ENCODE measurements at places on chromosomes 6 and 20.

DNA sequence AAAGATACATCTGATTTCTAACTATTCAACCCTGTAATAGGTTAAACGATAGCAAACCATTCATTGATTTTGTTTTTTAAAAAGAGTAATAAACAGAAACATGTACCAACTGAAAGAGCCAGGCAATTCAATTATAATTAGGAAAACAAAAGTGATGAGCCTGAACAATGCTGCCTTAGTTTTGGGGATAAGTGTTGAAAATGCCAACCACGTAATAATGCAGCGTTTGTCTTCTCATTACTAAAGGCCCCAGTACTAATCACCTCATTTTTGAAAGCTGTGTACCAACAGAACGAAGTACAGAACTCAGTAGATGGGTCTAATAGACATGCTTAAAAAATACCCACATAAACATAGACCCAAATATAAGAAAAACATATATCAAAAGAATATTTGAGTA is 663.6 kb upstream of the CHD6 start:
- DNase-seq: no peak

DNA sequence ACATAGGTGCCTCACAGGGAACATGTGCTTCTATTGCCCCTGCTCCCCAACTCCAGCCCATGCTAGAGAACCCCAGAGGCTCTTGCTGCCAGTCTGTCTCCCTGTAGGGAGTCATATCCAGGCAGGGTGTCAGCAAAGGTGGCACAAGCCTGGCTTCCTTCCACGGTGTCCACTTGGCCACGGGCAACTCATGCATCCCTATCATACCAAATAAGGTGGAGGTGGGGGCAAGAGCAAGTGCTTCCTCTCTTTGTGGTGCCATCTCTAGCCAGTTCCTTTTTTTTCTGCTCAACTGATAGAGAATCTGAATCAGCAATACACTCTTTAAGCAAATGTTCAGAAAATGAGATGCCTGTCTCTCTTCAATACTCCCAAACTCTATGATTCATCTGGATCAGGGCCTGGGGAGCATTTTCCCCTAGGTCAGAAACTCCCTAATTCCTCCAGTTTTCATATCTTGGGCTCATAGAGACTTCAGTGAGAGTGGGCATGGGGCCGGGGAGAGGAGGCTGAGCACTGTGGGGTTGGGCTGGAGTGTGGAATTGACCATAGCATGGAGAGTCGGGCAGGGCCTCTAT is 105.1 kb upstream of the GPR6 start:
- no peak for DNase-seq

GRCh38 chr20:52682237-52682636 is 289.9 kb upstream of the TSHZ2 start:
- DNase-seq: no peak

DNA sequence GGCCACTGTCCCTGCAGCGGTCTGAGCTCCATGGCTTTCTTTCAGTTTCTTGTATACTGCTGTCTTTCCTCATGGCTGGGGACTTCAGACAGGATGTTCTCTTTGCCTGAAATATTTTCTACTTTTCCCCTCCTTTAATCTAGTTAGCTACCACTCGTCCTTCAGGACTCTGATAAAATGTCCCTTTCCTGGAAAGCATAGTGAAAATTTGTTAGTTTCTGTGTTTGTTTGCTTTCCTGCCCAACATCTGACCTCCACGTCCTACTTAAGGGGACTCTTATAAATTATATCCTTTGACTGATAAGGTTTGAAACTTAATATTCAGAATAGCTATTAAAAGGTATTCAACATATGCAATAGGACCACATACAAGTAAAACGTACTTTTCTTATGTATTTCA is 48.8 kb upstream of the KLHL31 start:
- DNase-seq: no peak

GRCh38 chr6:143361536-143362191 is 88.8 kb downstream of the ADAT2 start:
- no peak for DNase-seq

DNA sequence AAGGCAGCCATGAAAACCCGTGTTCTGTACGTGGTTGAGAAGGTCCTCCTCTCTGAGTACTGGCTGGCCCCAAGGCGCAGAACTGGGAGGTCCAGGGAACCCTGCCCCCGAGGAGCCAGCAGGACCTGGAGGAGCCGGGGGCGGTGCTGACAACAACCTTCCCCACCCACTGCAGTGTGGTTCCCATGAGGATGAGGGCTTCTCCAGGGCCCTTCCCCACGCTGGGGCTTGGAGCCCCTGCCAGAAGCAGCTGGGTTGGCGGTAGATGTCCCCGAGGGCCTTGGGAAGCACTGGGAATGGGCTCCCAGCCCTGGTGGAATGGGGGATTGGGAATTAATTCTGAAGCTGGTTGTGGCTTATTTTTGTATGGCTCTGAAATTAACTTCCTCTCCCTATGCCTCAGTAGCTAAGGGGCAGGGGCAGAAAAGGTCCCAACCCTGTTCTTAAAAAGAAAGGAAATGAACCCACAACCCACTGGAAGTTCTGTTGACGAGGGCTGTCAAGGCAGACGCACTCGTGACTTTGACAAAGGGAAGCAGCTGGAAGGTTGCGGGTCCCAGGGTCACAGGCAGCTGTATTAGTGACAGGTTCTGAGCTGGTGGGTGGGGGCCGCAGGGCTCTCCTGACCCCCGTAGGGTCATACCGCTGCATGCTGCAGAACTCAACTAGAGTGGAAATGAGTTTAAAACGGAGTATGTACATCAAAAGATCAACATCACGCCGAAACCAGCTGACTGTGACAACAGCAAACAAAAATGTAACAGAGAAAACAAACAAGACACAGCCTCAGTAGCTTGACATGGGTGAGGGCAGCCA is 13.9 kb upstream of the HELZ2 start:
- DNase-seq: no peak

GRCh38 chr6:71745525-71745924 is 140.8 kb upstream of the RIMS1 start:
- no peak for DNase-seq
